ENCODE measurements at places on chromosomes 5 and 9. TPM values are rescaled to one million over a fixed set of nuclear protein-coding genes. Genes with fewer than 3 reads are reported as not detected.

The TEK gene
- total RNA-seq = 15.8 TPM

The RBM22 gene
- total RNA-seq = 29.7 TPM

The PCDHGA1 gene
- 1.4 TPM for total RNA-seq

The STK32A gene
- 12.1 TPM for total RNA-seq
